Astrocyte (in vitro differentiated cells and primary cell): ENCODE measurements at places on chromosomes 4 and X. TPM values are rescaled to one million over a fixed set of nuclear protein-coding genes. Genes with fewer than 3 reads are reported as not detected.

Gene PUDP
- 18.4 and 21.8 TPM in 2 replicates for total RNA-seq

Gene SLC25A43
- 11.6 and 13.3 TPM in 2 replicates for total RNA-seq

Gene PFKFB1
- total RNA-seq, result 0.34 TPM in 1 of 2 replicates, not detected in the other

GRCh38 chrX:107849747-107850421 is 24.2 kb downstream of the MID2 start:
- H3K4me1 ChIP-seq, result no peaks in the 10 kb centered on the region
- no peaks in the 10 kb centered on the region for H3K36me3 ChIP-seq
- no peak for DNase-seq
- no peak overlapping the region for H3K4me3 ChIP-seq
- no peaks in the 10 kb centered on the region for H3K27me3 ChIP-seq
- H3K27ac ChIP-seq, result no peak overlapping the region

- no peak overlapping the region for H3K27ac ChIP-seq
- H3K4me1 ChIP-seq, result no peaks in the 10 kb centered on the region
- no peaks in the 10 kb centered on the region for H3K36me3 ChIP-seq
Observed at GRCh38 chrX:151416579-151416978, 19.6 kb downstream of the VMA21 start.

DNA sequence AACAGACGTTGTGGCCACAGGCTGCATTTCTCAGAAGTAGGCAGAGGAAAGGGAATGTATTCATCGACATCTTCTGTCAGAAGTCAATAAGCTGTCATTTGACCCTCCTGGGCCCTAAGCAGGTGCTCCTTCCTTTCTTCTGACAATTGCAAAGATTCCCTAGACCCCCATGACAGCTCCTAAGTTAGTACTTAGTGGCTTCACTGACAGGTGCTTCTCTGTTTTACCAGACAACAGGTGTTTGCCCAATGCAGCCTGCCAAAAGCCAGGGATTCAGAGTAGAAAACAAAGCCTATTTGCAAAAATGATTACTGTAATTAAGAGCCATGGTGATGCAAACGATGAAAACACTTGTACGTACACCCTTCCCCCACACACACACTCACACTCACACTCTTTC is 7.5 kb upstream of the FGF5 start:
- no peaks in the 10 kb centered on the region for H3K27me3 ChIP-seq
- no peaks in the 10 kb centered on the region for H3K36me3 ChIP-seq
- DNase-seq, result no peak

DNA sequence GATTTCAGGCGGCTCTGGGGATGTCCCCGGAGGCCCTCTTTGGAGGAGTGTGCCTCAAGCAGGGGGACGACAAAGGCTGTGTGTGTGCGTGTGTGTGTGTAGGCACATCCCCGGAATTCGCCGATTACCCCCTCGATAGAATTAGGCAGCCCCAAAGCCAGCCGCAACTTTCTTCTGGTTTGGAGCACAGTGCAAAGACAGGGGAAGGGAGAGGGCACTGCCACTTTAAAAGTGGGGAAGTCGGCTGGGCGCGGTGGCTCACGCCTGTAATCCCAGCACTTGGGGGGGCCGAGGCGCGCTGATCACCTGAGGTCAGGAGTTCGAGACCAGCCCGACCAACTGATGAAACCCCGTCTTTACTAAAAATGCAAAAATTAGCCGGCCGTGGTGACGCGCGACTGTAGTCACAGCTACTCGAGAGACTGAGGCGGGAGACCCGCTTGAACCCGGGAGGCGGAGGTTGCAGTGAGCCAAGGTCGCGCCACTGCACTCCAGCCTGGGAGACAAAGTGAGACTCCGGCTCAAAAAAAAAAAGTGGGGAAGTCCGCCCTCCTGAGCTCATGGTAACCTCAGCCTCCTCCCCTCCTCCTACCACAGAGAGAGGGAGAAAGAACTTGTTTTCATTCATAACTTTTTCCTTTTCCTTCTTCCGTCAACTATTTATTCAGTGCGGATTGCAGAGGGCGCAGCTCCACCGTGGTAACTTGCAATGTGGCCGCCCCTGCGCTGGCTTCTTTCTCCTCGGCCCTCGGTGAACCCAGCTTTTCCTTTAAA is 2.4 kb downstream of the SPRY1 start:
- H3K4me1 ChIP-seq, result peaks cover 10% of the 10 kb centered on the region
- no peaks in the 10 kb centered on the region for H3K36me3 ChIP-seq
- peak; percentile 68 for DNase-seq

- H3K36me3 ChIP-seq, result no peaks in the 10 kb centered on the region
- H3K4me3 ChIP-seq, result no peak overlapping the region
- no peak overlapping the region for H3K27ac ChIP-seq
- no peaks in the 10 kb centered on the region for H3K4me1 ChIP-seq
- no peaks in the 10 kb centered on the region for H3K27me3 ChIP-seq
Observed at GRCh38 chrX:23633834-23634580, 33.3 kb upstream of the PRDX4 start.

GRCh38 chr4:54843106-54843505 is 185.3 kb downstream of the KIT start:
- no peak for DNase-seq
- no peaks in the 10 kb centered on the region for H3K4me1 ChIP-seq
- no peaks in the 10 kb centered on the region for H3K36me3 ChIP-seq
- no peak overlapping the region for H3K27ac ChIP-seq
- H3K27me3 ChIP-seq, result no peaks in the 10 kb centered on the region

GRCh38 chrX:46645614-46646013 is 72.0 kb downstream of the CHST7 start:
- DNase-seq, result no peak
- H3K27ac ChIP-seq, result no peak overlapping the region
- no peak overlapping the region for H3K4me3 ChIP-seq
- peaks cover 7% of the 10 kb centered on the region for H3K4me1 ChIP-seq

GRCh38 chrX:680062-680461 is 49.5 kb downstream of the SHOX start:
- H3K36me3 ChIP-seq, result no peaks in the 10 kb centered on the region
- H3K4me3 ChIP-seq, result no peak overlapping the region
- no peak for DNase-seq
- H3K27ac ChIP-seq, result no peak overlapping the region
- no peaks in the 10 kb centered on the region for H3K4me1 ChIP-seq
- no peaks in the 10 kb centered on the region for H3K27me3 ChIP-seq

- no peaks in the 10 kb centered on the region for H3K27me3 ChIP-seq
- no peaks in the 10 kb centered on the region for H3K36me3 ChIP-seq
- no peak overlapping the region for H3K27ac ChIP-seq
- peak overlapping the region; percentile 73 for H3K4me3 ChIP-seq
- H3K4me1 ChIP-seq, result peaks cover 13% of the 10 kb centered on the region
- DNase-seq, result no peak
Observed at GRCh38 chrX:46757593-46757992, 1.3 kb downstream of the SLC9A7 start.

DNA sequence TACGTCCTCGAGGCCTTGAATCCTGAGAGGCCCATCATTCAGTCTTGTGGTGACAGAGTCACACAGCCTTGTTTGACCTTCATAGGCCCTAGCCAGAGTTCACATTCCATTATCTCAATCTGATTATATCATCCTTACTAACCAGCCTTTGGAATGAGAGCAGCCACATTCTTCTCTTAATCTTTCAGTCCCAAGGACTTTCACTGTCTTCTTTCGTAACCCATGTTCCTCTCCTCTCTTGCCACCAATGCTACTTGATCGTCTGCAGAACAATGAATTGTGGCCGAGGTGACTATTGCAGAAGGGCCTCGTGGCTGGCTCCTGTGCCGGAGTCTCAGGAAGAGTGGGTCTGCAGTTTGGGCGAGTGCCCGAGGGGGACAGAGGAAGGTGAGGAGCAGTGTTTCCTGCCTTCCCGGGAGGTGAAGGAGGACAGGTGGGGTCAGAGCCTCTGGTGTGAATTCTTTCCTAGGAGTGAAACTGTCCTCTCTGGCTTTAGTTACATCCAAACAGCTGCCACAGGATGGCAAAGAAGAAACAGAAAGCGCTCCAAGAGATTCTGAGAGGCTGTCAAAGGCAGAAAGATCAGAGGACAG is 94.6 kb downstream of the LIMCH1 start:
- no peak overlapping the region for H3K27ac ChIP-seq
- H3K36me3 ChIP-seq, result no peaks in the 10 kb centered on the region
- no peak overlapping the region for H3K4me3 ChIP-seq
- no peak for DNase-seq
